ENCODE measurements at places on chromosomes 5 and 9.

DNA sequence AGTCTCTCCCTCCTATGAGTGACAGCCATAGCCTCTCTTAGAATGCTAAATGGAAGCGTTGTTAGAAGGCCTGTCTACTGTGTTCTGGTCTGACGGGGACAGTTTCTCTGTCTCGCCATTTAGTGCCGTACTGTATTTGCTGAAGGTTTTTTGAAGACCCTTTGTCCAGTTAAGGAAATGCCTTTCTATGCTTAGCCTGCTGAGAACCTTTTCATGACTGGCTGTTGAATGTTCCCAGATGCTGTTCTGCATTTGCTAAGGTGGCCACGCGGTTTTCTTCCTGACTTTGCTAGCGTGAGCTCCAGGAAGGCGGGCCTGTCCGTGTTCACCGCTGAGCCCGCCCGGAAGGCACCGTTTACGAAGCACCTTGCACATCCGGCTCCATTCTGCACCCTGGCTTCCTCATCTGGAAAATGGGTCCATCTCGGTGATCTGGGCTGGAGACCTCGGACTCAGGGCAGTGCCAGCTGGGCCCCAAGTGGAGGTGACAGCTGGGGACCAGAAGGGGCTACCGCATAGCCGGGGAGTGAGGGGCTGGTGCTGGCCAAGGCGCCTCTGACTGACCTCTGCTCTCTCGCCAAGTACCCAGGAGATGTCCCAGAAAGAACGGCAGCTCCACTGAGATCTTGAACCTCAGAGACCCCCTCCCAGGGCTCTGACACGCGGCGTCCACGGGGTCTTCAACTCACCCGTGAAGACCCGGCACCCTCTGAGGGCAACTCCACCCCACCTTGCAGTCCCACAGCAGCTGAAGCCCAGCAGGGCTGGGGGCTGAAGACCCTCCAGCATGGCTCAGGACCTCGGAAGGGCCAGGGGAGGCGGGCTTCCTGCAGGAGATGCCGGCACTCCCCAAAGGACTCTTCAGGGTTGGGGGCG, 52.5 kb upstream of the NKD2 start:
- DNase-seq = no peak

DNA sequence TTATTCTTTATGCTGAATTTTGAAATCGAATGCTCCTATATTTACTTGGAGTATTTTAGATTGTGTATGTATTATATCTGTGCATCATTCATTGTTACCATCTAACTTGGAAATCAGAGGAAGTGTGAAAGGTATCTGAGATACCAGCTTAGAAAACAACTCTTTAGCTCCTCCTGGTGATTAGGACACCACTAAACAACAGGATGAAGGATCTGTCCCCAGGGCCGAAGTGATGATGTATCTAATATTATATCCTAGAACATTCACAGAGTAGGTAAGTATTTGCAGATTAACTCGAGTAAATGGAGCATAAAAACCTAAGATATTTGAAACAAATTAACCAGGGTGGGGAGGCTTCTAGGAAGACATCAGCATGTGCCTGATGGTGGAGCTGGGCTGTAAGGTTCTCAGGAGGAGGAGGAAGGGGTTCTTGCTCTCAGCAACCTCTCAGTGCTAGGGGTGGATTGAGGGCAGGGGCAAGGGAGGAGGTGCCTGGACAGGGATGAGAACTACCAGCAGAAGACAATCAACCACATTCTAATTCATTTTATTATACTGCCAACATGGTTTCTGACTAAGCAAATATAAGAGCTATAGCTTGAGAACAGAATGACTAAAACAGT, 2.6 kb upstream of the NFIL3 start:
- no peak for DNase-seq

- no peak for DNase-seq
Measured at GRCh38 chr9:10050016-10050415, 562.8 kb downstream of the PTPRD start.

GRCh38 chr5:81601919-81602318, 149.0 kb downstream of the SSBP2 start:
- no peak for DNase-seq

DNA sequence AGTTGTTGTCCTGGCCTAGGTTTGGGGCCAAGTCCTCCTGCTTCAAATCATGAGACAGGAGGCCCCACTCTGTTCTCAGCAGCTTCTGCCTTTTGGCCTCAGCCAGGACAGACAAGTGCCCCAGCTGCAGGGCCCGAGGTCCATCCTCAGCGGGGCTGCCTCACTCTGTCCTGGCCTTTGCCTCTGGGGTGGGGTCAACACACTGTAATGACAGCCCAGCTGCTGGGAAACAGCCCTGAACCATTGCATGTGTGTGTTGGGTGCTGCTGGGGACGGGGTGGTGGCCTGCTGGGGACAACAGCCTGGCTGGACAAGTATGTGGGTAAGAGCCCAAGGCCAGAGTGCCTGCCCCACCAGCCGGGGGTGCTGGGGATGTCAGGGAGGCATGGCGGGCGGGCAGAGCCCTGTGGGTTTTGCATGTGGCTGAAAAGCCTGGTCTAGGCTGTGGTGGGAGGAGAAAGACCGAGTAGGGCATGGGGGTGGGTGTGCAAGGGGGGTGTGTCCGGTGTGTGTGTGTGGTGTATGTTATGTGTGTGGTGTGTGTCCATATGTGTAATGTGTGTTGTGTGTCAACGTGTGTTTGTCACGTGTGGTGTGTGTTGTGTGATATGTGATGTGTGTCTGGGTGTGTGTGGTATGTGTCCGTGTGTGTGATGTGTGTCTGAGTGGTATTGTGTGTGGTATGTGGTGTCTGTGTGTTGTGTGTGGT, 71.7 kb downstream of the KCNT1 start:
- no peak for DNase-seq

- DNase-seq = no peak
Measured at GRCh38 chr9:1510712-1511111, 460.6 kb downstream of the DMRT2 start.

DNA sequence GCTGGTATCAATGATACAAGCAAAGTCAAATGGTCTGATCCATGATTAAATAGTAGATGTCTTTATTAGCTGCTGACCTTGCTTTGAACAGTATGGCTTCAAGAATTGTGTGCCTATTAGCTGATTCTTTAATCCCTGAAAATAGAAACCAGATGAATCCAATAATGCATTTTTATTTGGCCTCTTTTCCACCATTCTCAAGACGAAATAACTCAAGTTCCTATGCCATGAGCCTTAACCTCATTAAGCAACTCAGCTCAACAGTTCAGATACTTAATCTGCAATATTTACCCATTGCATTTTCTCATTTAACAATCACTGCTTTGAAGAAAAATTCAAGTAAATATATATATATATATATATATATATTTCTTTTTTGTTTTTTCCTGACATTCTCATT, 588.6 kb upstream of the MEF2C start:
- DNase-seq = no peak

- no peak for DNase-seq
Measured at GRCh38 chr5:2666081-2666480, 85.4 kb downstream of the IRX2 start.

- no peak for DNase-seq
Measured at GRCh38 chr5:152170350-152170749, 234.7 kb downstream of the NMUR2 start.

- no peak for DNase-seq
Measured at GRCh38 chr5:170589643-170590042, 85.8 kb downstream of the KCNIP1 start.

DNA sequence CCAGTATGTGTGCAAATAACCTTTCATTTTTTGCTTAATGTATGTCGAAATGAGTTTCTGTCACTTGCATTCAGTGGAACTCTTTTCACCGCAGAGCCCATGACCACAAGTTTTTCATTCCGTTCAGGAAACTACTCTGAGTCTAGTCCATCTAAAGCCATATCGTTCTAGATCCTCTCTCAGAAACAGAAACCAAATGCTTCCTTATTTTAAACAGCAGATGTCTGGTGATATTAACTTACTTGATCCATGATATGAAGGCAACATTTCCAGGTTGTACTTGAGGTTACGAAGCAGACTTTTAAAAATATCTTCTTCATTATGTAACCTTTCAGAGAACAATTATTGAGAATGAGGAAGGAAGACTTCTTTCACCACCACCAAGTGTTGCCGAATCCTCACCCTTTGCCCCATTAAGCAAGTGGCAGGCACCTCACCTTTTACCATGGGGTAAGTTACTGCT, 72.4 kb upstream of the GNAQ start:
- DNase-seq = no peak

GRCh38 chr9:127724012-127724411, 8.1 kb downstream of the TTC16 start:
- peak; percentile 50 for DNase-seq

DNA sequence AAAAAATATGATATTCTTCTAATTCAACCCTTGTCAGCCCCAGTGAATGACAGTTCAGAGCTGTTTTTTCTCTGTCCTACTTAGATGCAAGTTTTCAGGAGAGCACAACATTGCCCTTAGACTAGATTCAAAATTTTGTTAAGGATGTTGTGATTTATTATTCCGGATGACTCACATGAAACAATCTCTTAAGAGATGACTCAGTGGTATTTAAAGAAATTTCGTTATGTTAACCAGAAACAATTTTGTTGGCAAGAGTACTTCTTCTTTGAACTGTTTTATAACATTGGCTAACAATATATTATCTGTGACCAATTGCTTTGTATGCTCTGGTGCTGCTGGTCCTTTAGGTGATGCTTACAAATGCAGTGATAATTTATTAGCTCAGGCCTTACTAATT, 132.0 kb downstream of the IZUMO3 start:
- DNase-seq = no peak

Data from SJCRH30 (cell line).